Activated naive CD8-positive, alpha-beta T cell treated with anti-CD3 and anti-CD28 coated beads for 36 hours (primary cell): ENCODE measurements at places on chromosomes 12 and 14. TPM values are rescaled to one million over a fixed set of nuclear protein-coding genes. Genes with fewer than 3 reads are reported as not detected.

Gene DBX2
- not detected for total RNA-seq

- no peak for DNase-seq
- no peak overlapping the region for H3K4me3 ChIP-seq
- peaks cover 9% of the 10 kb centered on the region for H3K27me3 ChIP-seq
- H3K27ac ChIP-seq: no peak overlapping the region
- H3K4me1 ChIP-seq: no peaks in the 10 kb centered on the region
- H3K36me3 ChIP-seq: no peaks in the 10 kb centered on the region
Measured at GRCh38 chr12:22722081-22722480, 97.1 kb downstream of the ETNK1 start.

- no peak overlapping the region for H3K27ac ChIP-seq
- no peak overlapping the region for H3K4me3 ChIP-seq
- no peaks in the 10 kb centered on the region for H3K36me3 ChIP-seq
Measured at GRCh38 chr12:75020068-75020557, 189.5 kb downstream of the KCNC2 start.

Gene RNF212B
- not detected for total RNA-seq
